ENCODE measurements at places on chromosomes 7 and 10.

GRCh38 chr10:30238836-30239235, 110.2 kb downstream of the MTPAP start:
- no peak for DNase-seq

GRCh38 chr7:80133361-80134114, 1.1 kb upstream of the GNAI1 start:
- DNase-seq = no peak

GRCh38 chr10:123529146-123529760, 136.9 kb upstream of the GPR26 start:
- no peak for DNase-seq

DNA sequence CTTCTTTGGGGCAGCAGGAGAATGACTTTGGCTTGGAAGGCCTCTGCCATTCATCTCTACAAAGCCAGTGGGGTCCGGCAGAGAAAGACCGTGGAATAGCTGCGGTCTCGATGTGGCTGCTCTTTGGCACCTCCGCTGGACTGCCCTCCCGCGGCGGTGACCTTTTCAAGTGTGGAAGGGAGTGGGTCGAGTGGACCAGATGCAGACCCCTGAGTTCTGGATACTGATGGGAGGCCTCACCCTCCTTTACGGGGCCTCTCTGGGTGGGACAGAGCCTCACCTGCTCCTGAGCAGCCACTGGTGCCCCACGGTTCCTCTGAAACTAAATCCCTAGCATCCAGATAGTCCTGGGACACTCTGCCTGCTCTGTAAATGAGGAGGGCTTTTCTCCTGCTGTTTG, 113.1 kb downstream of the NT5C2 start:
- DNase-seq = no peak

- no peak for DNase-seq
Measured at GRCh38 chr10:7195118-7195517, 215.7 kb downstream of the SFMBT2 start.

- no peak for DNase-seq
Measured at GRCh38 chr10:99233689-99234037, 2.0 kb downstream of the HPSE2 start.

DNA sequence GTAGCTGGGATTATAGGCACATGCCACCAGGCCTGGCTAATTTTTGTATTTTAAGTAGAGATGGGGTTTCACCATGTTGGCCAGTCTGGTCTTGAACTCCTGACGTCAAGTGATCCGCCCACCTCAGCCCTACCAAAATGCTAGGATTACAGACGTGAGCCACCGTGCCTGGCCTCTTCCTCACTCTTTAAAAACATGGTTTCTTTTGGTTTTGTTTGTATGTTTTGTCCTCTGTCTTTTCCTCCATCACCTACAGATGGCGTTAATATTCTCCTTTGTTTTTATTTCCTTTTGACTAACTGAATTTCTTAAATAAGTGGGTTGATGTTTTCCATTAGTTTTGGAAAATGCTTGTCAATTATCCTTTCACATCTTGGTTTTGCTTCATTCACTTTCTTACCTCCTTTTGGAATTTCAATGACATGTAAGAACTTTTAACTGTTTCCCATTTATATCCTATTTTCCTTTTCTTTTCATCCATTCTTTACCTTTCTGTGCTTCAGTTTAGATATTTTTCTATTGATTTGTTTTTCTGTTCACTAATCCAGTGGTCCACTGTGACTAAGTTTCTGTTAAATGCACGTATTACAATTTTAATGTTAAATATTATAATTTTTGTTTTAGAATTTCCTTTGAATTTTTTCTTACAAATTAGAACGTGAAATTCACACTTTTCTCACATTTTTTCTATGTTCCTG, 104.1 kb downstream of the ZNF467 start:
- no peak for DNase-seq

GRCh38 chr10:29326886-29327745, 38.2 kb downstream of the LYZL1 start:
- no peak for DNase-seq

GRCh38 chr7:77858278-77858677, 59.7 kb downstream of the PHTF2 start:
- no peak for DNase-seq

GRCh38 chr7:1767524-1767923, 97.4 kb downstream of the ELFN1 start:
- DNase-seq = no peak
